Stimulated activated CD8-positive, alpha-beta memory T cell treated with anti-CD3 and anti-CD28 coated beads, Interleukin-12 subunit alpha, Interleukin-12 subunit beta, amount 100 ng/mL, for 4 hours (primary cell): ENCODE measurements at places on chromosomes 1 and 21.

DNA sequence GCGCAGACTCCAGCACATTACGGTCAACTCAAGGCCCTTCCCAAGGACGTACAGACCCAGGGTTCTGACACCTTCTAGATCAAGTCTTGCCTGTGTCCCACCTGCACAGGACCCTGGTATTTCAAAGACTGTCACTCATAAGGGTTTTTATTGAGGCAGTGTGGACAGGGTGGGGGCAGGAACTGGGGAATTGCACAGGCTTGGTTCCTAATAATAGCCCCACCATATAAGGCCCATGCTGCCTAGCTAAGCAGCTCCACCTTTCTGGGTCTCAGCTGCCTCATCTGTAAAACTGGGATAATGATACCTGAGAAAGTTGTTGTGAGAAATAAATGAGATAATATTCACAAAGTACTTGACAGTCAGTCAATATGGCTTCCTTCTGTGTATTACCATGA, 55.3 kb upstream of the PUM1 start:
- DNase-seq = no peak

DNA sequence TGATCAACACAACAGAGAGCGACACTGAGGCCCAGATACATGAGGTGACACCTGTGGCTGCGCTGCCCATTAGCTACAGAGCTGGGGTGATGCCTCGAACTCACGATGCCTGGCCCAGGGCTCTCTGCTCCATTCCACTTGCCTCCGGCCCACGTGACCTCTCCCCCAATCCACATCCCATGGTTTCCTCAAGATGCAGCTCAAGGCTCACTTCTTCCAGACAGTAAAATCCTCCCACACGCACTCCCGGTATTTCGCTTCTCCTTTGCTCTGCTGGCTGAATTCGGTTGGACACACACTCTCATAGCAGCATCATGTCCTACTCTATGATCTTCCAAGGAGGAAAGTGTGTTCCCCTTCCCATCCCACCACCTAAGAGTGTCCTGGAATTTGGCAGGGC, 672.5 kb downstream of the KIF26B start:
- no peak for DNase-seq

DNA sequence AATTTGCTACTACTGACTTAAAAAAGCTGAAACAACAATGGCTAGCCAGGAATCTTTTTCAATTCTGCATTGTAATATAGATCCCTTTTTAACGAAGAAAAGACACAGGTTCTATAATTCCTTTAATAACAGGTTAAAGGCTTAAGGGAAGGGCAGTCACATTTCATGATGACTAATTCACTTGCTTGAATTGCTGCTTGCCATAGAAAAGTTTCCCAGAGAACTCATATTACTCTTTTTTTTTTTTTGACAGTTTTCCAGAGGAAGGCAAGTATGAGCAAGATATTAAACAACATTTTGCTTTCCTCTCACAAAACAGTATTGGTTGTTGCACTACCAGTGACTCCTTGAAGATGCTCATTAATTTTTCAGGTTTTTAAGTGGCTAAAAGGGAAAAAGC, 60.9 kb downstream of the IL23R start:
- no peak for DNase-seq

- no peak for DNase-seq
Observed at GRCh38 chr1:70915258-70916033, 132.2 kb downstream of the PTGER3 start.

DNA sequence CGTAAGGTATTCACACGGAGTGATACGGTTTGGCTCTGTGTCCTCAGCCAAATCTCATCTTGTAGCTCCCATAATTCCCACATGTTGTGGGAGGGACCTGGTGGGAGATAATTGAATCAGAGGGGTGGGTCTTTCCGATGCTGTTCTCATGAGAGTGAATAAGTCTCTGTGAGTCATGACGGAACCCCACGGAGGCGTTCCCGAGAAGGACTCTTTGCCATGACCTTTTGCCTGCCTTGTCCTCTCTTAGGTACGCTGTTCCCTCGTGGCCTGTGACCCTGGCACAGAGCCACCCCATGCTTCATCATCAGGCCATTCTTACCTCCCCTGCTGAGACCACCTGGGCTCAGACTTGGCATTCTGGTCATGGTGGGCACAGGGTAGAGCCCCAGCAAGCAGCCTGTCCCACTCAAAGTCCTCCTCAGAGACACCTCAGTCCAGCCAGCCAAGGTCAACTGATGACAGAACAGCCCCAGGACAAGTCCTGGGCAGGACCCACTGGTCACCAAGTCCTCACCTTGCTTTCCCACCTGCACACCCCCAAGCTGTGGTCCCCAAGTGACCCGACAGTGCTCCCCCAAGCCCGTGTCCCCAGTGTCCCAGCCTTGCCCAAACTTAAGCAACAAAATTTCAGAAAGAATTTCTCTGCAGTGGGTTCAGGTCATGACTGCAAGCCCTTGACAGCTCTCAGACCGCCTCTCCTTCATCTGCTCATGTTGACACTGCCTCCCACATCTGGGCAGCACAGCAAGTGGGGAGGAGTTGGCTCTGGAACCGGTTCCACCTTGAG, 158.4 kb downstream of the ACTL8 start:
- no peak for DNase-seq

DNA sequence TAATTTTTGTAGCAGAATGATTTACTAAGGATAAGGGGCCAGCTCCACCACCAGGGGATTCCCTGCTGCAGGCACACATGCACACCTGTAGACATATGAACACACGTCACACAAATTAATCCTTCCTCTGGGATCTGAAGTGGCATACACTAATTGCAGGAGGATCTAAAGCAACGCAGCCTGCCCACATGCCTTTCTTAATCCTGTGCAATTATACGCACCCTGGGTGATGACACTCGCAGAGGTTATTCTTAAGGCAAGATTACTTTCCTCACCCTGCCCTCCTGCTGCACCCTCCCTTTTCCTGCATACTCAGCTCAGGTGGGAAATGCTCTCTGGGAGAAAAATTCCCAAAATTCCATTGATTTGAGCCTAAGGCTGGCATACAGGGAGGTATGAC, 7.5 kb upstream of the LORICRIN start:
- no peak for DNase-seq

- DNase-seq = no peak
Observed at GRCh38 chr21:16421965-16422364, 692.2 kb downstream of the USP25 start.

- DNase-seq = no peak
Observed at GRCh38 chr1:210536254-210536961, 207.7 kb downstream of the HHAT start.

DNA sequence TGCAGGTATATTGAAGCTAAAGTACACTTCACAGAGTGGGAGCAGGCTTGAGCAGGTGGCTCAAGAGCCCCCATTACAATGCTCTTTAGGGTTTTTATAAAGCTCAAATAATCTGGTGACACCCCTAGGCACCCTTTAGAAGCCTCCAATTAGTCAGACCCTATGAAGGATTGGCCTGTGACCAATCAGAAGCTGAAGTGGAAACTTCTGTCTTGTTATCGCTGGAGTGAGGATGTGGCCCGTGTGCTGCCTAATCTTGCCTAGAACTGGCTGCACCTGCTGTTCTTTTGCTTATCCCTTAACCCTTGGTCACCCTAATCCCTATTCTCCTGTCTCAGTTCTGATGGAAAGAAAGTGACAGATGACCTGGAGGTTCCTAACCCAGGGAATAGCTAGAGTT, 70.8 kb upstream of the ABCG1 start:
- no peak for DNase-seq

GRCh38 chr1:9294910-9295636, 2.4 kb downstream of the SPSB1 start:
- no peak for DNase-seq

GRCh38 chr1:29264773-29265389, 28.6 kb downstream of the PTPRU start:
- no peak for DNase-seq

GRCh38 chr21:33069994-33070743, at the start of gene OLIG1:
Gene OLIG1 (plus strand): TSS chr21:33070141. CDS start chr21:33070247, 106 bp downstream.
- DNase-seq = no peak
